ENCODE measurements at places on chromosomes 7 and 10. TPM values are rescaled to one million over a fixed set of nuclear protein-coding genes. Genes with fewer than 3 reads are reported as not detected.

The ANXA7 gene
- 113 TPM for total RNA-seq

DNA sequence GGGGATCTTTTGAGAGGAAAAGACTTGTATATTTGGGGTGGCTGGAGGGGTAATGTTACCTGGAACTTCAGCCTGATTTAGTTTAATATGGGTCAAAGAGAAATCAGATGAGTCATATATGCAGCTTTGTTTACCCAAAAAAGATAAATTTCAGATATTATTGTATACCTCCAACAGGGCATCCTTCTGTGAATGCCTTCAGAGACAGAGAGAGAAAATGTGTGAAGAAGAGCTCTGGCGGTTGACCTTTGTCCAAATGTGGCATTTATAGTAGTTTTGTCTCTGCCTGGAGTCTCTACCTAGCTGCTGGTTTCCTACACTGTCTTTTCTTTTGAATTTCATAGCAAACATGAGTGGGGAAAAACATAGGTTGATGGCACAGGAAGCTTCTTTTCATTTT lies 21.6 kb downstream of the LRMDA start:
- DNase-seq, result no peak

DNA sequence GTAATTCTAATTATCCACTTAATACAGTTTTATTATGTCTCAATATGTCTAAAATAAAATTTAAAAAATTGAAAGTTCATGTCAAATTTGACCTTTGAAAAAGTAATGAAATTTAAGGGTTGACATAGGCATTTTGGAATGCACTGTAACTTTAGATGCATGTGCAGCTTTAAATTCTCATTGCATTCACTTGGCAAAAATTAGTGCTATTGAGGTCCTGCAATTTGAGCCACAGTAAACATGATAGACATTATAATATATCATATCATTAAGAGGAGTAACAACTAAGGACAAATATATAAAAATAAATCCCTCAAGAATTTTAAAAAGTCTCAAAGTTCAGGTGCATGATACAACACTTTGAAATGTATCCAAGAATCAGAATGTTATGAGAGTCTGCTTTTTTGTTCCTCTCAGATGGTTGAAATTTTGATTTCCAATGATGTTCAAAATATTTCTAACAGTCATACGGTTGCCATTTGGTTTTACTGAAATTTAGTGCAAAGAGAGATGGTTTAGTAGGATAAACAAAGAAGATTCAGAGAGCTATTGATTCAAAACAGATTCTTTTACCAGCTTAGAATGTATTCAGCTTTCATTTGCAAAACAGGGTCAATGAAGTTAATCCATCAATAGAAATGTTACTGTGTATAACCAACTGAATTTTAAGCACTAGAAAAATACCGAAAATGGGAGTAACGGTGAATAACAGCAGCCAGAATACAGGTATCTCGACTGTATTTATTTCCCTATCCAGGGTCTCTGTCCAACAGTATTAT lies 71.8 kb downstream of the SEMA3A start:
- no peak for DNase-seq

The CYP3A5 gene
- total RNA-seq, result 0.57 TPM

The NOS3 gene
- total RNA-seq, result 0.39 TPM

The CEP55 gene
- total RNA-seq, result 98.9 TPM

- no peak for DNase-seq
These were observed 293.5 kb upstream of the IMMP2L start for GRCh38 chr7:111855842-111856227.

The XRCC2 gene
- total RNA-seq, result 24.6 TPM

GRCh38 chr7:22137466-22137865 lies 191.8 kb upstream of the CDCA7L start:
- no peak for DNase-seq

DNA sequence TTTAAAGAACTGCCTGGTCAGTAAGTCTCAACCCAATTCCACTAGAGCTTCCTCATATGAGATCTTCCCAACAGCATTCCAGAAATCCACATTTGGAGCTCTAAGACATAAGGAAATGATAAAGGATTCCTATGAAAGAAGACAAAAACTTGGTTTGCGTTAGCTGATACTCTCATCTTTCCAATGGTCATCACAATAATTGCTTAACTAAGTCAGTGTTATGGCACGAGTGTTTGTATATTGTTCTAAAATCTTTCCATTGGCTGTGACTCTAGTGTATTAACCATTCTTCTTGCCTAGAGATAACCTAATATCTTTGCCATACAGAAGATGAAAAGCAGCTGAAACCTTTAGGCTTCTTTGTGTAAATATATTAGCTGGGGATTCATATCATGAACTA lies 289.0 kb downstream of the SNX13 start:
- no peak for DNase-seq

The BUD23 gene
- 160 TPM for total RNA-seq

The TAF5 gene
- 7.7 TPM for total RNA-seq

- DNase-seq, result no peak
These were observed 3.2 kb upstream of the VSIR start for GRCh38 chr10:71776481-71776925.

GRCh38 chr10:11145495-11145855 lies 127.8 kb downstream of the CELF2 start:
- no peak for DNase-seq

GRCh38 chr7:17131060-17131345 lies 167.4 kb upstream of the AHR start:
- DNase-seq, result no peak

The LHFPL3 gene
- total RNA-seq, result 0.06 TPM

DNA sequence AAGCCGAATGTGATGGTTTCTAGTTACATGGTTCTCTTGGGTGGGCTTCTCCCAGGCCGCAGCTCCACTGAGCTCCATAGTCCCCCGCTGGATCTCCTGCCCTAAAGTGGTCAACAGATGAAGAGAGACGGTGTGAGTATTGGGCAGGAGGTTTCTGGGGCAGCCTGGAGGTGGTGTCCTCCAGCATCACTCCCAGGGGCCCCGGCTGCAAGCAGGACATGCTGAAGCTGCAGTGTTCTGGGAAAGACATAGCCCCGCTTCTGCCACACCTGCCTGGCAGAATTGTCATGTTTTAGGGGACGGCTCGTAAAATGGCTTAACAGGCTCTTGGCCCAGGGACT lies 40.4 kb downstream of the CALML3 start:
- no peak for DNase-seq

DNA sequence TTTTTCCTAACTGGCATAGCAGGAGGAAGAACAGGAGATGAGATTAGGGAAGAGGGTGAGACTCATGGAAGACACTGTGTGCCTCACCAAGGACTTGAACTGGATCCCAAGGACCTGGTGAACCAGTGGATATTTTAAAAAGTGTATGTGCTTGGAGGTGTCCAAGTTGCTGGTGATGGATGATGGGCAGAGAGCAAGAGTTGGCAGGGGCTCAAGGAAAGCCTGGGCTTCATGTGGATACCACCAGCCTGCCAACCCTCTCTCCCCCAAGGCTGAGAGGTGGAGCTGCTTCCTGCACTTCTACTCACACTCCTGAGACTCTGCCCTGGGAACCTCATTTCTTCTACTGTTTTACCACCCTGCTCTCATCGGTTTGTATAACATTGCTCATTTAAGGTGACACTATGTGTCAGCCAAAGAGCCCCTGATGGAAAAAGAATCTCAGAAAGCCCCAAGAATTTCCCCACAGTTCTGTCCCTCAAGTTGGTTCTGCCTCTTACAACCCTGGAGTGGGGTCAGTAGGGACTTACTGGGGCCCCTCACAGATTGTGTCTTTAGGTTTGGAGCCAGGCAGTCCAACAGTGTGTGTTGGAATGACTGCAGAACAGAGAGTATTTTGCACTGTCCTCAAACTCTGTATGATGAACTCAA lies 56.2 kb upstream of the PDCD4 start:
- no peak for DNase-seq

- peak; percentile 11 for DNase-seq
These were observed 84.0 kb downstream of the NRBF2 start for GRCh38 chr10:63217120-63217605.

DNA sequence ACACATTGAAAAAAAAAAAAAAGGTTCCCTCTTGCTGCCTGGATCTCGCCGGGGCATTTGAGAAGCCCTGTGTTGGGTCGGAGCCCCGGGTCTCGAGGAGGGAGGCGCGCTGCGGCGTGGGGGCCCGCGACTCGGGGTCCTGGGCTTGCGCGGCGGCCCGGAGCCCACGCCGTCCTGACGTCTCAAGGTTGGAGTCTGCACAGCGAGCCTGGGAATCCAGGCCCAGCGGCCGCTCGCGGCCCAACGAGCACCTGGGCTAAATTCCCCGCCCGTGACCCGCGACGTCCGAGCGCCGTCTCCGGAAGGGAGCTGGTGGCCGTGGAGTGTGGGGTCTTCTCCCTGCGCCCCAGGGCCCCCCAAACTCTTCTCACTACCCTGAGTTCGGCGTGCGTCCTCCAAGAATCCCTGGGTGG lies 1.4 kb upstream of the CTBP2 start:
- no peak for DNase-seq

DNA sequence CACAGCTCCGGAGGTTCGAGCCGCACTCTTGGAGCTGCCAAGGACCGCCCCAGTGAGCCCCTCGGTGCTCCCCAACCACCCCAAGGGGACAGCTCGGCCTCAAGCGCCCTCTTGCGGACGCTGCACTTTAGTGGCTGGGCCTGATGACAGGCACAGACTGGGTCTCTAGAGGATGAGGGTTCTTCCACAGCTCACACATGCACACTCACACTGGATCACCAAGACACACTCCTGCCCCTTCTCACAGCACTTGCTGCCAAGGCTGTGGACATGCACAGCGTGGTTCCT lies 2.1 kb downstream of the RET start:
- DNase-seq, result peak; percentile 45

The TMEM184A gene
- total RNA-seq, result 1.7 TPM

GRCh38 chr10:28505359-28505959 lies 27.5 kb upstream of the WAC start:
- DNase-seq, result no peak

- DNase-seq, result no peak
These were observed 875.5 kb upstream of the SORCS1 start for GRCh38 chr10:108039821-108040584.

- no peak for DNase-seq
These were observed 538.5 kb downstream of the KCNMA1 start for GRCh38 chr10:77099136-77099535.

GRCh38 chr7:28813243-28813962 lies 144.7 kb downstream of the TRIL start:
- no peak for DNase-seq

GRCh38 chr7:151141855-151142685 lies 25.4 kb downstream of the GBX1 start:
- DNase-seq, result no peak

DNA sequence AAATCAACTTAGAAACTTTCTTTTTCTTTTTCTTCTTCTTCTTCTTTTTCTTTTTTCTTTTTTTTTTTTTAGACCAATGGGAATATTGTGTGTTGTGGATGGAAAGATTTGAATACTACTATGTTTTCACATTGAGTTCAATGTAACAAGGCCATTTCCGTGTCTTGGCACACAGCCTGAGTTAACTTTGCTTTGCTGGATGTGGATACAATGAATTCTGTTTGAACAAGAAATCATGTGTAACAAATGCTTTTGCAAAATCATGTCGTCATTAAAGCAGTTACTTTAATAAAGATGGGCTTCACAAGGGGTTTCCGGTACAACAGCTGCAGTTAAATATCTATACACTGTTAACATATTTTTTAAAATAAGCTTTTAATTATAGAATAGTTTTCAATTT lies 13.5 kb upstream of the ENTPD1 start:
- DNase-seq, result peak; percentile 30

GRCh38 chr10:114723361-114723760 lies 65.3 kb upstream of the ABLIM1 start:
- DNase-seq, result no peak

DNA sequence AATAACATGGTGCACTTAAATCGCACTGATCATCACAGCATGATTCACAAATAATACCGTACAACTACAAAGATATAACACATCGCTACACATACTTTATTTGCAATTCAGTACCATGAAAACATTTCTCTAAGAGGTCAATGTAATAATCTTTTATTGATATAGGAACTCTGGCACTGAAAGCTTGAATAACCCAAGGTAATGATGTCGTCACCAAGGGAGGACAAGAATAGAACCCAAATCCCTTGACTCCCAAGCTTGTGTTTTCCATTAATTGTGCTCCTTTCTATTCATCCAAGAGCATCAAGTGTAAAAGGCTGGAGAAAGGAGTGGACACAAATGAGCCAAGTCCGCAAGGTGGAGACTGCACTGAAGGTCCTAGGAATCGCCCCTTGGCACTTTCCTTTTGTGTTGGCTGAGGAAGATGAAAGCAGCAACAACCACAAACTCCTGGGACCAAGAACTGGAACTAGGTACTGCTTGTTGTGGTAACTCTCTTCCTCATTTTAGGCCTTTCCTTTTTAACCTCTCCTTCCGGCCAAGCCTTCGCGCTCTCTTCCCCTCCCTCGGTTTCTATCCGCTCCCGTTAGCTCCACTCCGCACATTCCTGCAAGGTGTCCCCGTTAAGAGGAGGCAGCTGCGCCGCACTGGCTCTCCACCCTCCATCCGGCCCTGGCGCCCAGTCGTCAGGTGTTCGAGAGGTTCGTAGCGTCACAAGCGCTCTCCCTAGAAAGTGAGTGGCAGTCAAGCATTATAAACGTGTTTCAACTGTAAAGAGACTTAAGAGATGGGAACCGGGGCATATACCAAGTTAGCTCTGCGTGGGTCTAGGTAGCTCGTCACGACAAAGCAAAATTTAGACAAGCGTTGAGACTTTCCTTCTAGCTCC lies 1.0 kb upstream of the CBLL1 start:
- peak; percentile 83 for DNase-seq

GRCh38 chr7:83036130-83036529 lies 126.6 kb downstream of the PCLO start:
- DNase-seq, result no peak

- no peak for DNase-seq
These were observed 106.6 kb upstream of the NUPR2 start for GRCh38 chr7:56222866-56223265.

GRCh38 chr7:92255308-92255707 lies 9.5 kb downstream of the ANKIB1 start:
- DNase-seq, result peak; percentile 67

The PRSS37 gene
- total RNA-seq, result not detected

The MMP21 gene
- not detected for total RNA-seq

GRCh38 chr10:24842856-24843255 lies 109.5 kb downstream of the PRTFDC1 start:
- no peak for DNase-seq

GRCh38 chr7:1596181-1597043 lies 26.6 kb upstream of the PSMG3 start:
- no peak for DNase-seq

GRCh38 chr7:79785556-79785955 lies 332.1 kb upstream of the MAGI2 start:
- no peak for DNase-seq

DNA sequence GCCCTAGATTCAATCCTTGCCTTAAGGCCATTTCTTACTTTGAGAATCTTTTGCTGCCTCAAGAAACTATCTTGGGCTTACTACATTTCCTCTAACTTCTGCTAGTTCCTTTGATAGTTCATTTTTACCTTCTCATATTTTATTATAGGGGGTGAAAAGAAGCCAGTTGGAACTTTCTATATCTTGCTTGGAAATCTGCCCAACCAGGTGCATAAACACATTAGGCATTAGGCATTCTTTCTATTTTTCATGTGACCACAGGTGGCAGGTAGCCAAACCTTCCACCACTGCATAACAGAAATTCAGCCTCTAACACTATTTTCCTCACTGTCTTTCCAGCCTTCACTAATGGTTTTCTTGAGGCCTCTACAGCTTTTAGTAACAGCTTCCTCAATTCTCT lies 300.0 kb upstream of the SP8 start:
- DNase-seq, result peak; percentile 71

The LMOD2 gene
- total RNA-seq, result not detected

GRCh38 chr7:144038887-144039286 lies 9.9 kb upstream of the OR2A5 start:
- DNase-seq, result no peak

The CYP2C19 gene
- total RNA-seq, result not detected

GRCh38 chr7:22357311-22358175 lies 589 bp upstream of the RAPGEF5 start:
- peak; percentile 87 for DNase-seq

All from Daoy (cell line).